Cardiac muscle cell (in vitro differentiated cells and primary cell): ENCODE measurements at places on chromosomes 1 and 21.

GRCh38 chr1:111976332-111976731, 13.1 kb downstream of the KCND3 start:
- DNase-seq = no peak
- H3K36me3 ChIP-seq = no peaks in the 10 kb centered on the region
- H3K27me3 ChIP-seq = peaks cover 83% of the 10 kb centered on the region
- H3K4me3 ChIP-seq = no peak overlapping the region

GRCh38 chr1:198179556-198179981, 22.8 kb downstream of the NEK7 start:
- no peak overlapping the region for H3K27ac ChIP-seq
- peak; percentile 48 for DNase-seq
- H3K4me3 ChIP-seq = no peak overlapping the region
- no peaks in the 10 kb centered on the region for H3K27me3 ChIP-seq
- H3K4me1 ChIP-seq = peaks cover 8% of the 10 kb centered on the region

- DNase-seq = no peak
- no peak overlapping the region for H3K4me3 ChIP-seq
- no peaks in the 10 kb centered on the region for H3K4me1 ChIP-seq
- peaks cover 74% of the 10 kb centered on the region for H3K27me3 ChIP-seq
- no peak overlapping the region for H3K27ac ChIP-seq
- H3K36me3 ChIP-seq = no peaks in the 10 kb centered on the region
Observed at GRCh38 chr21:35216996-35217395, 167.9 kb upstream of the RUNX1 start.

DNA sequence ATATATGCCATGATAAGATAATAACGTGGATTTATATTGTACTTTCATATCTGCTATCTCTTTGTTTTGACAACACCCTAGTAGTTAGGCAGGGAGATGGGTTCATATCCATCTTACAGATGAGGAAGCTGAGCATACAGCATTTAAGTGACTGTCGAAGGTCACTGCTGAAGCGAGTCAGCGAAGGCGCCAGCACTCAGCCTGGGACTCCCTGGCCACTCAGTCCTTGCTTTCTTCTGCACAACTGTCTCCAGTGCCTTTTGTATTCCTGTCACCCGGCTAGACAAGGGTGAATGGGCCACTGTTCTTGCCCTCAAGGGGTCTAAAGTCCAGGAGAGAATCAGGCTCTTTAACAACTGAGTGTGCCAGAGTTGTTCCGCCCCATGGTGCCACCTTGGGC, 3.1 kb downstream of the ARHGEF10L start:
- no peaks in the 10 kb centered on the region for H3K36me3 ChIP-seq
- no peak for DNase-seq
- peaks cover 17% of the 10 kb centered on the region for H3K4me1 ChIP-seq
- H3K4me3 ChIP-seq = no peak overlapping the region
- no peaks in the 10 kb centered on the region for H3K27me3 ChIP-seq
- H3K27ac ChIP-seq = no peak overlapping the region

- H3K27ac ChIP-seq = no peak overlapping the region
- H3K36me3 ChIP-seq = no peaks in the 10 kb centered on the region
- H3K4me3 ChIP-seq = no peak overlapping the region
- H3K27me3 ChIP-seq = no peaks in the 10 kb centered on the region
- no peaks in the 10 kb centered on the region for H3K4me1 ChIP-seq
- DNase-seq = no peak
Observed at GRCh38 chr1:167861664-167862381, 52.1 kb downstream of the ADCY10 start.

DNA sequence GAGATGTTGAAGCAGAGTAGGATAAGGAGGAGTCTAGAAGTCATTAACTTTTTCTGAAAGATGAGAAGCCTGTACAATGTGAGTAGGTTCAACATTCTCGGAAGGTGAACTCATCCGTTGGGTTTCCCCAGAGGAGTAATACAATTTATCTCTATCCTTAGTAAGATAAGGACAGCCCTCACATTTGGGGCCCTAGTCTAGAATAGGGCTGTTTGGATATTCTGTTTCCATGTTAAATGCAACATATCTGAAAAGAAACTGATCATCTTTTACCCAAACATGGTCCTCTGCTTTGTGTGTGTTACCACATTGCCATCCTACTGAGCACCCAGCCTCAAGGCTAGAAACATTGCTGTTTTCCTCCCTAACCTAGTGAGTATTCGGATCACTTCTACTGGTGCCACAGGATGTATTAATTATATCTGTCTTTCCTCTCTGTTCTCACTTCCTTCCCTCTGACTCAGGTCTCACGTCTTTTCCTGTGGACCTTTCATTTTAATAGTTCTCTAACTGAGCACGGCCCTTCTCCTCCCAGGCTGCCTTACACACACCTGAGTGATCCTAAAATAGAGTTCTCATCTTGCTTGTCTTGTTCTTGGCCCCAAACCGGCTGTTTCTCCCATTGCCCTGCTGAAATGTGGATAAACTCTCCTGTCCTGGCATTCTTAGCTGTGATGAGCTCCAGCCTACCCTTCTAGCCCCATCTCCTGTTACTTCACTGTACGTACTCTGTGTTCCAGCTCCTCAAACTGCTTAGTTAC, 91.7 kb downstream of the CDC14A start:
- no peaks in the 10 kb centered on the region for H3K27me3 ChIP-seq
- H3K36me3 ChIP-seq = no peaks in the 10 kb centered on the region

DNA sequence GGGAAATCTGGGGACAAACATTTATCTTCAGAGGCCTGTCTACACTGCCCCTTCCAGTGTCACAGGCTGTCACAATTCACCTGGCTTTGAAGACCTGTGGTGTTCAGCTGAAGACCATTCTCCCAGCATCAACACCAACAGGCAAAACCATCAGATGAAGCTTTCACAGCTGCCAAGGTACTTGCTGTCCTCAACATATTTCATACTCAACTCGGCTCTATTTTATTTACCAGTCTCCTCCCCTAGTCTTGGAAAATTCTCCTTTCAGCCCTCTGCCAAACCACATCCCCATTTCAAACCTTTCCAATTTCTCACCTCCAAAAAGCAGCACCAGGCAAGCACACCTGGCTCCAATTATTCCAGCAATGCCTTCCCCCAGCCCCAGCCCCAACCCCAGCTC, 108.8 kb downstream of the TGFBR3 start:
- no peaks in the 10 kb centered on the region for H3K27me3 ChIP-seq
- no peak for DNase-seq
- no peaks in the 10 kb centered on the region for H3K36me3 ChIP-seq
- H3K27ac ChIP-seq = no peak overlapping the region
- no peak overlapping the region for H3K4me3 ChIP-seq

GRCh38 chr1:197143276-197143675, 3.2 kb downstream of the ASPM start:
- no peaks in the 10 kb centered on the region for H3K27me3 ChIP-seq
- no peaks in the 10 kb centered on the region for H3K36me3 ChIP-seq
- peaks cover 6% of the 10 kb centered on the region for H3K4me1 ChIP-seq
- H3K27ac ChIP-seq = no peak overlapping the region

DNA sequence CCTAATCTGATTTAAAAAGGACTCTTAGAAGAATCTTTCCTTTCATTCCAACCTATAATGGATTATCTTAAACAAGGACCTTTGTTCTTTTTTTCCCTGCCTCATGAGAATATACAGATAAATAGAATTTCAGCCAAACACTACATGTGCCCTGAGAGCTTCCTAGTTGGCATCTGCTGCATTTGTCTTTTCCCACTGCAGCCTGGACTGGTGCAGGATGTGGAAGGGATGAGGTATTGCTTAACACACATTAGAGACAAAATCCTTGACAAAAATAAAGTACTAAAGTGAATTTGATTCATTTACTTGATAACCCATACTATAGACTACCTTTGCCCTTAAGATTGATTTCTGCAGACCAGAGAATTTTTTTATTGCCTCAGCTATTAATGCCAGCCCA, 59.5 kb downstream of the PALMD start:
- no peak overlapping the region for H3K27ac ChIP-seq
- H3K36me3 ChIP-seq = no peaks in the 10 kb centered on the region
- H3K27me3 ChIP-seq = no peaks in the 10 kb centered on the region
- DNase-seq = no peak
- no peak overlapping the region for H3K4me3 ChIP-seq
- H3K4me1 ChIP-seq = no peaks in the 10 kb centered on the region

- H3K4me3 ChIP-seq = no peak overlapping the region
- H3K27ac ChIP-seq = no peak overlapping the region
- H3K4me1 ChIP-seq = no peaks in the 10 kb centered on the region
- no peaks in the 10 kb centered on the region for H3K27me3 ChIP-seq
Observed at GRCh38 chr1:110118636-110119396, 6.6 kb downstream of the UBL4B start.

DNA sequence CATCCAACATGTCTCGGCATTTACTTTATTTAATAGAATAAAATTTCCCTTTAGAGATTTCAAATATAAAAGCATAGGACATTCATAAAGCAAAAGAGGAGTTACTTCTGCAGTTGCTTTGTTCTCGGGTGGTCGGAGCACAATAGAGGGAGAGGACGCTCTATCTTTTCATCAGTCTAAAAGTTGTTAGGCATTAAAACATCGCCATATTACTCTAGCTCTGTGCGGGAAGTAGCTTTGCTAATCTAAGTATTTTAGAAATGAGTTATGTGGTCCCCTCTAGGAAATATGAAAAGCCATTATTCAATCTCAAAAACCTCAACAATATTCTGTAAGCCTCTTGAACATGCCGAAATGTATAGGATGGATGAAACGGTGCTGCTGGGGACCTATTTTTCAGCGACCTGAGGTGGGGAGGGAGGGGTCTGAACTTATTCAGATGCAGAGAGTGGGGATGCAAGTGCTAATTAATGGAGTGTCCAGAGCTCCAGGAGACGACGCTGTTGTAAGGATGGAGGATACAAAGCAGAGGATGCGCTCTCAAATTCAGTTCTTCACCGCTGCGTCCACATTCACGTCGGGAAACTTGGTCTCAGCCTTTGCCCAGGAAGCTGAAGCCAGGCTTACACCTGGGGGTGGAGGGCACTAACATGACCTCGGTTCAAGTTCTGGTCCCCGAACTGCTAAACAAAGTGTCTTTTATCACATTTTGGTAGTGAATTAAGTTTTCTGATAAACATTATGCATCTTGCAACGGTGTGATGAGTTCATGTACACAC, 6.3 kb downstream of the CDKN2C start:
- H3K4me1 ChIP-seq = no peaks in the 10 kb centered on the region
- H3K4me3 ChIP-seq = no peak overlapping the region
- no peak for DNase-seq
- peaks cover 100% of the 10 kb centered on the region for H3K27me3 ChIP-seq
- H3K27ac ChIP-seq = no peak overlapping the region
